ENCODE measurements at places on chromosomes 7 and 10.

GRCh38 chr10:62721687-62722086, 82.8 kb upstream of the ADO start:
- DNase-seq: no peak

DNA sequence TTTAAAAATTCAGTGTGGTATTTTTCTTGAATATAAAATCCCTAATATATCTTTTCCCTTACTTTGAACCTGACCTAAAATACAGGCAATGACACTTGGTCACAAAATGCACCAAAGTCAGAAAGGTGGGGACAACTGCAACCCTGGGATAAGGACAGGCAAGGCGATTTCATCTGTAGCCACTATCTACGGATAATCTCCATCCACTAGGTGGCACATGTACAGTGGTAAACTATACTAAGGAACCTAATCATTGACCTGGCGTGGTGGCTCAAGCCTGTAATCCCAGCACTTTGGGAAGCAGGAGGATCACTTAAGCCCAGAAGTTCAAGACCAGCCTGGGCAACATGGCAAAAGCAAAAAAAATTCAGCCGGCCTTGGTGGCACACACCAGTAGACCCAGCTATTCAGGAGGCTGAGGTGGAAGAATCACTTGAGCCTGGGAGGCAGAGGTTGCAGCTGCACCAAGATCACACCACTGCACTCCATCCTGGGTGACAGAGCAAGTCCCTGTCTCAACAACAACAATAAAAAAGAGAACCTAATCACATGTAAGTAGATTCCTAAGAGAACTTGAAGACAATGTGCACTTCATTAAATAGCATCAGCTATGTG, 98.9 kb downstream of the KMT2C start:
- peak; percentile 63 for DNase-seq

- no peak for DNase-seq
Observed at GRCh38 chr7:155396661-155397060, 61.3 kb upstream of the EN2 start.

DNA sequence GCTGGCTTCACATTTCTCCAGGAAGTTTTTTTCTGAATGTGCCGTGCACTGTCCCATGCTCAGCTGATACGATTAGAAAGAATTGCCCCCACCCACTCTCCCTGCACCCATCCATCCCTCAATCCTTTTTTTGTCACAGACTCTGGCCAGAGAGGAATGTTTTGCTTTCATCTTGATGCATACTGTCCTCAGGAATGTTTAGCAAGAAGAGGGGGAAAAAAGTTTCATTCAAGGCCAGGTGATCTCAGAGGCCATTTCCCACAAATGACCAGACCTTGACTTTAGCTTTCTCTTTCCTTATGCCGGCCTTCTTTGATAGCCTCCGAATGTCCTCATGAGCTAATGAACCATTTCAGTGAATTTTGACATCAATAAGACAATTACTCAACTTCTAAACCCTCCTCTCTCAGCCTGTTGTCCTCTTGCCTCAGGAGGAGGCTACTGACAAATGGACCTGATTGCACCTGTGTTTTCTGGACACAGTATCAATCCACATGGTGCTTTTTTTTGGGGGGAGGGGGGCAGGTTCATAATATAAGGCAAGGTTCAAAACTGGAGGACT, 105.0 kb upstream of the KLF6 start:
- DNase-seq: peak; percentile 87

DNA sequence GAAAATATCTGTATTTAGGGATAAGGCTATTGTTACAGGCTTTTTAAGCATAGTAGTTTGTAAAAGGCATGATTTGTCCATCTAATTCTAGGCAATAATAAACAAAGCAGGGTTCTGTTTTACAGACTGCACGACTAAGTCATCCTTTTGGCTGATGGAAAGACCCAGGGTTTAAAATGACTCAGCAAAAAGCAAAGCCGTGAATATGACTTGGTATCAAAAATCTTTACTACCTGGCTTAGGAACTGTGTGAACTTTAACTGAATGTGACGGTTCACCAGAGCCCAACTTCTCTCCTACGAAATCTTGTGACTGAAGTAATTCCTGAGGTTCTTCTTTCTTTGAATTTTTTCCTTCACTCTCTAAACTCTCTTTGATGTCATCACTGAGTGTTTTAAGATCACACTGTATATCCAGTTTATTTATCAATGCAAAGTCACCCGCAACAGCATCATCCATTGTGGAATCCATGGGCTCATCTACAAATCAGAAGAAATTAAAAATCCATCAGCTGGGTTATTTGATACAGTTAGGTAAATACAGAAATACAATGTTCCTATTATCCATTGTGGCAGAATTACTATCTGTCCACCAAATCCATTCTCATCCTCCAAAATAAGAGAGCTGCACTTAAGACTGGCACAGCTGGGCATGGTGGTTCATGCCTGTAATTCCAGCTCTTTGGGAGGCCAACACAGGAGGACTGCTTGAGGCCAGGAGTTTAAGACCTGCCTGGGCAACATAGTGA, 17.0 kb downstream of the ATE1 start:
- DNase-seq: peak; percentile 58

GRCh38 chr7:72336632-72337389, 75.3 kb downstream of the CALN1 start:
- no peak for DNase-seq

- DNase-seq: no peak
Observed at GRCh38 chr7:35336444-35336843, 82.5 kb upstream of the TBX20 start.

- no peak for DNase-seq
Observed at GRCh38 chr10:4833286-4833685, 7.3 kb downstream of the AKR1E2 start.

DNA sequence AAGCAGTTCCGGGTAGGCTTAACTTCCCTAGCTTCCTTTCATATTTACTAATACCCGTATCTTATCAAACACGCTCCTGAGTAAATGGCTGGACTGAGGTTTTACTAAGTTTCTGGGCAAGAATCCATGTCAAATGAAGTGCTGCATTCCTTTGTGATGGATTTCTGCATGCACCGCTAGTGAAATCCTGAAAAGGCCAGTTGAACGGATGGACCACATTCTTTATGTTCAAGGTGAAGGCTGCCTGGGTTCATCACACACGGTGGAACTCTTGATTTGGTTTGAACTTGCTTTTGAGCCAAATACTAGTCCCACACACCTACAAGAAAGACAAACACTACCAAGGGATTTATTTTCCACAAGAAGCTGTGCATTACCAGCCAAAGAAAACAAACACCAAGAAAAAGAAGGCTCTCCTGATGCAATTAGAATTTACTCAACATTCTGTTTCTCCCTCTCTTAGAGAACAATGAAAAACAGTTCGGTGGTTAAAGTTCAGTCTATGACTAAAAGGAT, 255.0 kb upstream of the SEMA3C start:
- peak; percentile 54 for DNase-seq

All from EH (cell line).